ENCODE measurements at places on chromosomes 13 and 19. TPM values are rescaled to one million over a fixed set of nuclear protein-coding genes. Genes with fewer than 3 reads are reported as not detected.
A peak's percentile ranks its signal among the peaks of the same experiment; 100 is the strongest.

ZNF541 gene
- total RNA-seq: 0.52 TPM

URAD gene
- not detected for total RNA-seq

ANGPTL8 gene
- total RNA-seq: not detected

MAU2 gene
- total RNA-seq: 68.0 TPM

OSCAR gene
- total RNA-seq: 4.4 TPM

UGGT2 gene
- total RNA-seq: 24.3 TPM

POU2F2 gene
- 7.6 TPM for total RNA-seq

PCDH17 gene
- total RNA-seq: 48.4 TPM

CRX gene
- not detected for total RNA-seq

C19orf33 gene
- total RNA-seq: 32.0 TPM

RNU6-9 gene
- not detected for total RNA-seq

KDM4B gene
- 31.9 TPM for total RNA-seq

IGFL1 gene
- not detected for total RNA-seq

ZNF583 gene
- total RNA-seq: 9.1 TPM

MZF1 gene
- total RNA-seq: 37.5 TPM

- H3K4me3 ChIP-seq: no peak overlapping the region
- no peaks in the 10 kb centered on the region for H3K36me3 ChIP-seq
- no peaks in the 10 kb centered on the region for H3K27me3 ChIP-seq
- H3K4me1 ChIP-seq: peaks cover 8% of the 10 kb centered on the region
- H3K27ac ChIP-seq: peak overlapping the region; percentile 85
Observed at GRCh38 chr13:110233181-110233950, 73.6 kb downstream of the COL4A1 start.

GRCh38 chr13:24511019-24511815 lies 1.4 kb downstream of the PARP4 start:
- DNase-seq: peak; percentile 26
- H3K27me3 ChIP-seq: no peaks in the 10 kb centered on the region
- peaks cover 7% of the 10 kb centered on the region for H3K4me1 ChIP-seq

DNA sequence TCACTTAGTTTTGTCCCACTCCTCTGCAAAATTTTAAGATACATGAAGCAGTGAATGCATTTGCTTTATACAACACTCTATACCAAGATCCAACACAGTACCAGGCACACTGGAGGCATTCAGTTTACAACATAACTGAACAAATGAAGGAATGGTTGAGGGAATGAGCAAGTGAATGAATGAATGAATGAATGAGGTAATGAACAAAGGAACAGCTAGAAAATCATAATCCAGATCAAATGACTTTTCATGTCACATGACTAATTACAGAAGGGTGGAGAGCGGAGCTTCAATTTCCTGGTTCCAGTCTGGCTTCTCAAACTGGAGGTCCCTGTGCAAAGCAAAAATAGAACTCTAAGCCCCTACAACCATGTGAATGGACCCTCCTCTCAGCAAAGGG lies 16.7 kb downstream of the TBC1D4 start:
- no peak overlapping the region for H3K27ac ChIP-seq
- no peak for DNase-seq
- H3K4me1 ChIP-seq: no peaks in the 10 kb centered on the region

GRCh38 chr13:44359983-44360375 lies 13.6 kb upstream of the SERP2 start:
- DNase-seq: no peak
- peaks cover 5% of the 10 kb centered on the region for H3K4me1 ChIP-seq
- H3K4me3 ChIP-seq: no peak overlapping the region
- no peaks in the 10 kb centered on the region for H3K27me3 ChIP-seq
- H3K36me3 ChIP-seq: no peaks in the 10 kb centered on the region

DNA sequence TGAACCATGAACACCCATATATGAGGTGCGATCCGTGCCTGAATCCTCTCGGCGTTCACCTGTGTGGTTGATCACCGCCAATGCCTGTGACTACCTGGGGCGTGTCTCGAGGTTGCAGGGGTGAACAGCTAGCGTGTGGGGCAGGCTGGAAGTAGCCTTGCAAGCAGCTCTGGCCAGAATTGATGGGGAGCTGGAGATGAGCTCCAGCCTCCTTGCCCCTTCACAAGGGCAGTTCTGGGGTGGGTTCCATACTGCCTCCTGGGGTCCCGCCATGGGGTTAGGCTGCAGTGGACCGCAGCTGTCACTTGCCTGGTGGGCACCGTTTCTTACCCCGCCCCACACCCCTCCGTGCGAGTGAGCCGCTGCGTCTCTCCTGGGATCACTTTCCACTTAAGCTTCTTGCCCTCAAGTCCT lies 154.5 kb upstream of the SOX1 start:
- H3K4me1 ChIP-seq: no peaks in the 10 kb centered on the region
- H3K27ac ChIP-seq: no peak overlapping the region
- H3K4me3 ChIP-seq: no peak overlapping the region
- H3K36me3 ChIP-seq: no peaks in the 10 kb centered on the region
- DNase-seq: no peak
- H3K27me3 ChIP-seq: no peaks in the 10 kb centered on the region

DNA sequence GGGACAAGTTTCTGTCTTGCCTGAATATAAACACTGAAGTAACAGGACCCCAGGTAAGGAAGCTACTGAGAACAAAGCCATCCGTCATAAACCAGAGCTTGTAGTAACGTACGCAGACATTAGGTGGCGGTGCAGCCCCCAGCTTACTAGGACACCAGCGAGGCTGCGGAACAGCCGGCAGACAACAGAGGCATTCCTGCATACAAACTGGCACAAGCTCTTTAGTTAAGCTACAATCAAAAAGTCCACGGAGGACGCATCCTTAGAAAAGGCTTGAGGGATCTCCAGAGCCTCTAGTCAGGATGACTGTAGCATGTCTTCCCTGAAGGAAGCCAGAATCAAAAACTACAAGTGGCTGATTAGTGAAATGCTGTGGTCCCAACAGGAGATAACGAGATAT lies 26.2 kb downstream of the ZNF160 start:
- no peak overlapping the region for H3K27ac ChIP-seq
- peak; percentile 77 for DNase-seq
- peaks cover 37% of the 10 kb centered on the region for H3K36me3 ChIP-seq
- H3K4me1 ChIP-seq: no peaks in the 10 kb centered on the region
- H3K4me3 ChIP-seq: no peak overlapping the region

DNA sequence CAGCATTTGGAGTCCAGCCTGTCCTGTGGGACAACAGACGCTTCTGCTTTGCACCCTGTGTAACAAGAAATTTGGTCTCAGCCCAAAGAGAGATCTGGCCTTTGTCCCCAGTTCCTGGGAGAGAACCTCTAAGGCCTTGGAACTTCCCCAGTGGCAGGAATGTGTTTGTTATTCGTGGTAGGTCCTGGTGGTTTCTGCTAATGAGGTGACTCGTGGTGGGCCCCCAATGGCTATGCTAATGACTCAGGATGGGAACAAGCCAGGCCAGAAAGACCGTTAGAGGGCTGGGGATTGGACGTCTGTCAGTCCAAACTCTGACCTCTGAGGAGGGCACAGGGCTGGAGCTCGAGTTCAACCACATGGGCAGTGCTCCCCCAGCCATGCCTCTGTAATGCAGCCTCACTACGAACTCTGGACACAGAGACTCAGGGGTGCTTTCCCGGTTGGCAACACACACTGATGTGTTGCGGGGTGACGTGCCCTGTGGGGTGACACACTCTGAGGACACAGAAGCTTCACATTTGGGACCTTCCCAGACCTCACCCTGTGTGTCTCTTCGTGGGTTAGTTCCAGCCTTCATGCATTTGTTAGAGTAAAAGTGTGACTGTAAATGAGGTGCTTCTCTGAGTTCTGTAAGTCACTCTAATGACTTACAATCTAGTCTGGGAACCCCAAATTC lies 38.9 kb downstream of the TEX29 start:
- no peaks in the 10 kb centered on the region for H3K36me3 ChIP-seq
- H3K4me3 ChIP-seq: no peak overlapping the region
- no peak overlapping the region for H3K27ac ChIP-seq
- no peaks in the 10 kb centered on the region for H3K27me3 ChIP-seq
- H3K4me1 ChIP-seq: no peaks in the 10 kb centered on the region

DNA sequence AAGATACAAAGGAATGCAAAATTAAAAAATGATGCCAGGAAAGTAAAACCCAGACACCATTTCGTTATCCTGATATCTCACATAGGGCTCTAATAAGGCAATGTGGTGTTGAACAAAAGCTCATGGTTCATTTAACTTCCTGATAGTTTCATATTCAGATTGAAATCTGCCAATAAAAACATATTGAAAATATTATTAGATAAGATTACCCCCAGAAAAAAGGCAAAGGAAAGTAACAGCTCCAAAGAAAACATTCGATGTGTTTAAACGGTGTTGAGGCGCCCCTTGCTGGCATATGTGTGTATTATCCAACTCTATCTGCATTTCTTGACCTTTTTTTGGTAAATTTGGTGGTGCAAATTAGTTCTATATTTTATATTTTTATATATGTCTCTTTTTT lies 75.9 kb downstream of the ESD start:
- H3K27me3 ChIP-seq: no peaks in the 10 kb centered on the region
- DNase-seq: peak; percentile 58
- no peaks in the 10 kb centered on the region for H3K4me1 ChIP-seq
- H3K27ac ChIP-seq: no peak overlapping the region
- peaks cover 22% of the 10 kb centered on the region for H3K36me3 ChIP-seq

DNA sequence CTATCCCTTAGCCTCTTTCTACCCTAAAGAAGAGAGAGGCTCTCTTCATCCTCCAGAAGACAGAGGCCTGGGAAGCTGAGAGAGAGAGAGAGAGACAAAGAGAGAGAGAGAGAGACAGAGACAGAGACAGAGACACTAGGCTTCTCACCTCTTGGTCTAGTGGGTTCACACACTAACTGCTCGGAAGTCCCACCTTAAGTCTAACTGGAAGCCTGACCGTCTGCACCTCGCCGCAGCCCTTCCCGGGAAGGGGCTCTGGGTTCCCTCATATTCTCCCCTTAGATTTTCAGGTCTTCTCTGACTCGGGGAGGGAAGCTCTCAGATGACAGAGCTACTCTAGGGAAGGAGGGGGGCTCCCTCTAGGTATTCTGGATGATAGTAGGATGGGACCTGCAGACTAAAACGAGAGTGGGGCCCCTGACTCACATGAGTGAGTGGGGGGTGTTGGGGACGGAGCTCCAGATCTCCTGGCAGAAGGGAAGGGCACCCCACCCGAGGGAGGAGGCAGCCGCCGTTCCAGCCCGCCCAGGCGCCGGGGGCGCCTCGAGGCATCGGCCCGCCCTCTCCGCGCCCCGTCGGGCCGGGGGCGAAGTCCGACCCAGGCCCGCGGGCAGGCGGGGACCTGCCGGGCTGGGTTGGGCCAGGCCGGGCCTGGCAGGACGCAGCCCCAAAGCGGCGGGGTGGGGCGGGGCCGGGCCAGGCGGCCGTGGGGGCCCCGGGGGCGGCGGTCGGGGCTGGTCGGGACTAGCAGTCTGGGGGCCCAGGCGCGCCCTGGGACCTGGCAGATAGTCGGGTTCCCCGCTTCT lies 2.0 kb upstream of the JUNB start:
- H3K27ac ChIP-seq: peak overlapping the region; percentile 98
- H3K4me1 ChIP-seq: peaks cover 38% of the 10 kb centered on the region
- peak overlapping the region; percentile 50 for H3K4me3 ChIP-seq
- H3K36me3 ChIP-seq: no peaks in the 10 kb centered on the region
- H3K27me3 ChIP-seq: no peaks in the 10 kb centered on the region

- peaks cover 21% of the 10 kb centered on the region for H3K4me1 ChIP-seq
- peak overlapping the region; percentile 48 for H3K27ac ChIP-seq
- no peak overlapping the region for H3K4me3 ChIP-seq
- H3K36me3 ChIP-seq: peaks cover 5% of the 10 kb centered on the region
Observed at GRCh38 chr19:49515767-49516166, 3.3 kb downstream of the FCGRT start.

- H3K4me3 ChIP-seq: no peak overlapping the region
- DNase-seq: no peak
- no peaks in the 10 kb centered on the region for H3K4me1 ChIP-seq
- no peak overlapping the region for H3K27ac ChIP-seq
- no peaks in the 10 kb centered on the region for H3K27me3 ChIP-seq
Observed at GRCh38 chr13:29507356-29507755, 88.1 kb downstream of the SLC7A1 start.

- DNase-seq: no peak
- H3K4me1 ChIP-seq: no peaks in the 10 kb centered on the region
- no peaks in the 10 kb centered on the region for H3K36me3 ChIP-seq
- H3K27me3 ChIP-seq: no peaks in the 10 kb centered on the region
Observed at GRCh38 chr13:79271616-79272015, 134.4 kb downstream of the RBM26 start.

GRCh38 chr13:84528408-84529070 lies 646.3 kb upstream of the SLITRK1 start:
- no peaks in the 10 kb centered on the region for H3K27me3 ChIP-seq
- no peak overlapping the region for H3K27ac ChIP-seq
- H3K36me3 ChIP-seq: no peaks in the 10 kb centered on the region
- no peaks in the 10 kb centered on the region for H3K4me1 ChIP-seq

- H3K27me3 ChIP-seq: no peaks in the 10 kb centered on the region
- no peak overlapping the region for H3K27ac ChIP-seq
- H3K4me1 ChIP-seq: no peaks in the 10 kb centered on the region
- H3K36me3 ChIP-seq: no peaks in the 10 kb centered on the region
Observed at GRCh38 chr13:57740719-57741118, 109.2 kb downstream of the PCDH17 start.

DNA sequence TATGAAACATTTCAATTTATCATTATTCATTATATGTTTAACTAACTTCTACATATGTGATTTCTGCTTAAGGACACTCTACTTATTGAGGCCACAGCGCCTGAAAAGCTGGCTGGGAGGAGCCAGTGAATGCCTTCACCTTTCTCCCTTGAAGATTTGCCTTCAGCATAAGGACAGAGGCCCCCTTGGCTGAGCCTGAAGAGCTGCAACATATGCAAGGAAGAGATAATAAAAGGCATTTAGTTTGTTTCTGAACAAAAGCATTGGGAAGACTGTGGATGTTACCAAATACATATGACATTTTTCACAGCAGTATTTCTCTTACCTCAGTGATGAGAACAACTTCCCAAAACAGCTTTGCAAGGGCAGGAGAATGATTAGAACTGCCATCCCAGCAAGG lies 92.1 kb downstream of the ABCC4 start:
- H3K27me3 ChIP-seq: no peaks in the 10 kb centered on the region
- no peak overlapping the region for H3K27ac ChIP-seq
- H3K36me3 ChIP-seq: no peaks in the 10 kb centered on the region
- H3K4me3 ChIP-seq: no peak overlapping the region
- DNase-seq: no peak

- no peak for DNase-seq
- H3K4me1 ChIP-seq: peaks cover 4% of the 10 kb centered on the region
- no peak overlapping the region for H3K27ac ChIP-seq
- no peaks in the 10 kb centered on the region for H3K27me3 ChIP-seq
- no peak overlapping the region for H3K4me3 ChIP-seq
- no peaks in the 10 kb centered on the region for H3K36me3 ChIP-seq
Observed at GRCh38 chr13:36914648-36915047, 5.4 kb downstream of the SMAD9 start.

GRCh38 chr19:44817725-44818465 lies 9.0 kb downstream of the BCAM start:
- no peak for DNase-seq
- peaks cover 22% of the 10 kb centered on the region for H3K36me3 ChIP-seq
- no peaks in the 10 kb centered on the region for H3K27me3 ChIP-seq
- H3K4me3 ChIP-seq: no peak overlapping the region

DNA sequence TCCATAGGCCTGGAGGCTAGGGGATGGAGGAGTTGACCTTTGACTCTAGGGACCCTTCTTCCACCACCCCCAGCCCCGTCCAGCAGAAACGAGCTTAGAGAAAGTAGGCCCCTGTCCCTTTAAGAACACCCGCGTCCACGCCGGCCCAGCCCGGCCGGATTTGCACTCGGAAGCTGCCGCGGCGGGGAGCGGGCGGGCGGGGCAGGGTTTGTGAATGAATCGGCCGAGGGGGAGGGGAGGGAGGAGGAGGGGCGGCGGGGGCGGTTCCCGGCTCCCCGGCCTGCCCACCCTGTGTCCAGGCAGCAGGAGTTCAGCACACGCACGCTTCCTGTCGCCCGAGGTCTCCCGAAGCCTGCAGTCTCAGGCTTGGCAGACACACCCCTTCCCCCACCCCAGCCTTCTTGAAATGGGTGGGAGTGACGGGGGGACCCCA lies 1.5 kb downstream of the UNC13A start:
- H3K4me3 ChIP-seq: no peak overlapping the region
- DNase-seq: peak; percentile 6
- H3K4me1 ChIP-seq: peaks cover 22% of the 10 kb centered on the region
- peaks cover 3% of the 10 kb centered on the region for H3K27me3 ChIP-seq
